ENCODE measurements at places on chromosomes 3 and 15.

DNA sequence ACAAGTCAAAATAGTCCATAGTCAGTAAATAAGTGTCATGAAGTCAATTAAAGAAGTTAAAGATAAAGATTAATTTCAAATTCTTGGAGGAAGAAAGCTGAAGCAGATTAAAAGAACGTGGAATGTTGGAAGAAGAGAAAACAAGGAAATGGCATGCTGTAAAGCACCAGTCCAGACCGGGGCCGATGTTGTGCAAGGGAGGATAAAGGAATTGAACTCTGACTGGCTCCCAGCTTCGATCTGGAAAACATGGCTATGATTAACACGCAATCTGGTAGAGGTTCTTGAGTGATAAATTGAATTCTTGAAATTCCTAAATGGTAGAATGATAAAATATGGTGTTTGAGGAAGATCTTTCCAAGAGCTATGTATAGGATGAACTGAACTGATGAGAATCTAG lies 194.4 kb downstream of the MEIS2 start:
- DNase-seq, result no peak

DNA sequence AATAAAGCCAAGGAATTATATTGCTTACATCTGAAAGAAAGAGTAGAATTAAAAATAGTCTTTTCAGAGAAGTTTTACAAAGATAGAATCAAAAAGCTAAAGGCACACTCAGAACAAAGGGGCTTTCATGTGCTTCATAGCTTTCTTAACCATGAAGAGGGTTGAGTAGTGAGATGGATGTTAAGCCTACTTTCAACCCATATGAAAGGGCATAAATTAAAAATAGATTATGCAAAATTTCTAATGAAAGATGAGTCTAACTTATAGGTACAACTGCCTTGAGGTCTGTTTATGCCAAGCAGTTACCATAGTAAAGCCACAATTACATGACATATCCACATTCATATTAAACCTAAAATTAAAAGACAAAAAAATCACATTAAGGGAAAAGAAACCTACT lies 223.3 kb upstream of the ARHGEF26 start:
- DNase-seq, result no peak

- no peak for DNase-seq
These were observed 30.4 kb downstream of the ZNF609 start for GRCh38 chr15:64490598-64491259.

- DNase-seq, result no peak
These were observed 46.4 kb downstream of the DNASE1L3 start for GRCh38 chr3:58164199-58164879.

DNA sequence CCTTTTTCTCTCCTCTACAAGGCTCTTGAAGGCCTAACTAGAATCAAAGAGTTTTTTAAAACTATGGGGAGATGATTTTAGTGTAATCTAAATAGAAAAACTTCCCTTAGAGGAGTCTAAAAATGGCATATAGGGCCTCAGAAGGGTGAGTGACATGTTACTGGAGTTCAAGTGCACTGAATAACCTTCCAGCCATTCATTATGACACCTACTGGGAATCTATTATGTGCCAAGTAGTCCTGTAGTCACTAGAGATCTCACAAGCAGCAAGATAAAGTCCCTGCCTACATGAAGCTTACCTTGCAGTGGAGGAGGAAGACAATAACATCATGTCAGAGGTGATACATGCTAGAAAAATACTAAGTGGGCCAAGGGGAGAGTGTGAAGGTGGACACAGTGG lies 96.1 kb downstream of the OXNAD1 start:
- no peak for DNase-seq

DNA sequence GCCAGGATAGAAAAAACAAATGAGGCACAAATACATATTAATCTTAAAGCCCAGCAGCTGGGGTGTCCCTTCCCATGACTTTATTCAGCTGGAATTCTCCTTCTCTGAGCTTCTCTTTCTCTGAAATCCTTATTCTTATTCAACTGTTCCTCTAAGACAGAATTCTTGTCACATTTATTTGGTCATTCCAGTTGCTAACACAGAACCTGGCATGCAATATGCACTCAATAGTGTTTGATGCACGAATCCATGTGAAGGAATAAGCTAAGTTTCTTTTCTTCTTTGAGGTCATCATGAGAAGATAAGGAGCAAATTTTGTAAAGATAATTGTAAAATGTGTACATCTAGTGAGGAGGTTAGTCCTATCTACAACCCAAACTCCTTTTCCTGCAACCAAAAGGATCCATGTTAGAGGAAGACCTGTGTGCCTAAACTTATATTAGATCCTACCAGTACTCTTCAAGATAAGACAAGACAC lies 154.2 kb upstream of the KCNMB2 start:
- DNase-seq, result no peak

DNA sequence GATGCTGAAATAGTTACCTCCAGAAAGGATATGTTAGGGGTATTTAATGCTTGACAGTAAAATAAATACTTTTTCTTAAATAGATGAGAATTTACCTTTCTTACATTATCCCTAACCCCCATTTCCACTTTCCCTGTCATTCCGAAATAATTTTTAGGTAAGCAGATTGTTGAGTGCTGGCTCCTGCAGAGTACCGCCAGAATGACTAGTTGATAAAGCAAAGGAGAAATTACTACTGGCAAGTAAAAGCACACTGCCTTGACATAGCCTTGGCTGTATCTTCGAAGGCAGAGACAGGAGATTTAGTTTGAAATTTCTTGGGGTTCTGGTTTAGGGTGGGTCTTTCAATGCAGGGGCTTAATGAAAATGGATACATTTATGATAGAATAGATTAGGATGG lies 40.8 kb downstream of the LRRC49 start:
- DNase-seq, result no peak

DNA sequence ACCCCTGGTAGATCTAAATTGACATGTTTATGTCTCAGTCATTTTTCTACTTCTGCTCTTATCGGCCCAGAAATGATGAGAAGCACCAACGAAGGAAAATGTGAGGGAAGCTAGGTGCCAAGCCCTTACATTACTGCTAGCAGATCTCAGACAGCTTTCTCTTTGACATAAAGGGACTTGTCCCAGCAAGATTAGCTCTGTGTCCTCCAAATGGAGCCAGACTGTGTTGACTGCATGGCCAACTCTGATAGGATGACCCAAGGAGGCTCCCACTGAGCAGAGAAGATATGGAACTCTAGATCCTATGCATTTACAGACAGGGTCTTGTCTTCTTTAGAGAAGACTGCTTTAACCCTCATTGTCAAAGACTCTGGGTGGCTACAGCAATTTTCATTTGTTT lies 2.8 kb upstream of the MCTP2 start:
- DNase-seq, result no peak

- DNase-seq, result no peak
These were observed 105.3 kb downstream of the CHDH start for GRCh38 chr3:53740956-53741355.

GRCh38 chr3:52407779-52408178 lies 37.1 kb downstream of the SEMA3G start:
- no peak for DNase-seq

GRCh38 chr3:139252719-139253118 lies 91.1 kb upstream of the MRPS22 start:
- DNase-seq, result no peak

- DNase-seq, result no peak
These were observed 345.6 kb downstream of the GAP43 start for GRCh38 chr3:115968871-115969270.

DNA sequence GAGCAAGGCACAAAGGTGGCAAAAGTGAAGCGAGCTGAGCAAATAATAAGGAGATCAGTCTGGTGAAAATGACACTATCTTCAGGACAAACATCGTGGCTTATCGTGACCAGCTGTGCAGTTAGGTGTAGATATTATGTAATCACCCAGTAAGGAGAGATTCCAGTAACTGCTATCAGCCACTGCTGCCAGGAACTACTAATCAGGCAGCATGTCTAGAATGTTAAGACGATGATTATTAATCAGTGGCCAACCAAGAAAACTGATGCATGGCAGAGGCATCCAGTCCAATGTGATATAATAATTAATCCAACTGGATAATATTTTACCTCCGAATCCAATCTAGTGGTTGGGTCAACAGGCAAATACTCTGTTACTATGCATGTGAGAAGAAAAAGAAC lies 252.7 kb upstream of the ZPLD1 start:
- DNase-seq, result no peak
